ENCODE measurements at places on chromosomes 1 and 21.

- DNase-seq = peak; percentile 44
These were observed 1.3 kb downstream of the KRTAP12-4 start for GRCh38 chr21:44653123-44653522.

DNA sequence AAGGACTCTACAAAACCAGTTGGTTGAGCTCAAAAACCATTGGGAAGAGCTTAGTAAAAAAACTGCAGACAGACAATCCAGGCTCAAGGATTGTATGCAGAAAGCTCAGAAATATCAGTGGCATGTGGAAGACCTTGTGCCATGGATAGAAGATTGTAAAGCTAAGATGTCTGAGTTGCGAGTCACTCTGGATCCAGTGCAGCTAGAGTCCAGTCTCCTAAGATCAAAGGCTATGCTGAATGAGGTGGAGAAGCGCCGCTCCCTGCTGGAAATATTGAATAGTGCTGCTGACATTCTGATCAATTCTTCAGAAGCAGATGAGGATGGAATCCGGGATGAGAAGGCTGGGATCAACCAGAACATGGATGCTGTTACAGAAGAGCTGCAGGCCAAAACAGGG, 104.0 kb upstream of the BMP8A start:
- DNase-seq = peak; percentile 83

DNA sequence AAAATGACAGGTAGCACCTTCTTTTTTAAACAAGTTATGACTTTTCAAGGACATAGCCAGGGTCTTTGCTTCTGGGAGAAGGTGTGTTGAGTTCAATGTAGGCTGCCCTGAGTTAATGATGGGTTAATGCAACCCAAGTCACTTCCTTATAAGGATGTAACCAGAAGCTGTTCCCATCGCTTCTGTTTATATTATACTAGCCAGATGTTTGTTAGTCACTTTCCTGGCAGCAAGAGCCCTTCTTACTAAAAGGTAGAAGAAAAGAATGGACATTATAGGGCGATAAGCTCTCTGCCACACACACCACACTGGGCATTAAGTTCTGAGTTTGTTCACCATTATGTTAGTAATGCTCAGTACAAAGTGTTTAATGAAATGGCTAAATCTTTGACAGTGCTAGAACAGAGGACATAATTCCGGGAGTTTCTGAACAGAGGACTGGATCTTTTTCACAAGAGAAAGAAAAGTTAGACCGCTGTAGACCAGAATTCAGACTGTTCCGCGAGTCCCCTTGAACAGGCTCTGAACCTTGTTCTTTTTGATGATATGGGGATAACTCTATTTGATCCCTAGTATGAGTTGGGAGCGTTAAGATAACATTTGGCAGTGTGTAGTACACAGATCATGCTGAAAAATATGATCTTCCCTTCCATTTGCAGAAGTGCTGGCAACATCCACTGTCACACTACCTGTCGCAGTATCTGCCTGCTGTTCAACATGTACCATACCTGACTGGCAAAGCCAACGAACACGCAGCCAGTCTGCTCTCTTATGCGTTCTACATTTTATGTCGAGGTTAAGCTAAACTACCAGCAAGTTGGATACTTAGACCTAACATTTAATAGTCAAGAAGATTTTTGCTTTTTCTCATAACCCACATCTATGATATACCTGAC, 41.0 kb downstream of the DEGS1 start:
- peak; percentile 82 for DNase-seq

DNA sequence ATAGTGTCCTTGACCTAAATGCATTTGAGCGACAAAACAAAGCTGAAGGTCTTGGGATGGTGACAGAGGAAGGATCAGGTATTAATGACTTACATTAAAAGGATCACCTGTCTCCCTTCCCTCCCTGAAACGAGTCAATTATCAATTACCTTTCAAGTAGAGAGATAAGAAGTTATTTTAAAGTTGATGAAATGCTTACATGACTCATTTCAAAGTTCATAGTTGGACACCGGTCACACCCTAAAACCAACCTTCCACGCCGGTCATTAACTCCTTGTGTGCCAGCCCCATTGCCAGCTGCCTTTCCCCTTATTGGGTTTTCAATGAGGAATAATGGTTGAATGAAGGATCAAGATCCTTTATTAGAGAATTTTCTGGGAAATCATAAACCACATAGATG, 129.8 kb downstream of the ZP4 start:
- no peak for DNase-seq

GRCh38 chr1:41564741-41565475, 80.4 kb upstream of the EDN2 start:
- no peak for DNase-seq

DNA sequence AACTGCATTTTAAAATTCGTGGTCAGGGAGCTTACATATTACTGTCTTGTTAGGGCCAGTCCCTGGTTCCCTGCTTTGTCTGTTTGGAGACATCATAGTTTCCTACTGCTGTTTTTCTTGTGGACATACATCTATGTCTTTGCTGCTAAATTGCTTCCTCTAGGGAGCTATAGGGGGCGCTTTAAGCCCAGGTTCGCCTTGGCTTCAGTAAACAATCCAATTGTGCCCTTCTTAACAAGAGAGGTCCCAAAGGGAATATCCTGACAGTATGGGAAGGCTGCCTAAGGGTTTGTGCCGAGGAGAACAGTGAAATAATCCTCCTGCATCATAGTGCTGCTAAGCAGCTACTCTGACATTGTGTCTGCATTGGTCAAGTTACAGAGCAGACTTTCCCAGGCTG, 112.5 kb downstream of the USH2A start:
- DNase-seq = no peak

GRCh38 chr21:19557046-19557445, 1153.5 kb upstream of the TMPRSS15 start:
- no peak for DNase-seq

All from osteoblast (primary cell).